ENCODE measurements at places on chromosomes 3 and 15.

DNA sequence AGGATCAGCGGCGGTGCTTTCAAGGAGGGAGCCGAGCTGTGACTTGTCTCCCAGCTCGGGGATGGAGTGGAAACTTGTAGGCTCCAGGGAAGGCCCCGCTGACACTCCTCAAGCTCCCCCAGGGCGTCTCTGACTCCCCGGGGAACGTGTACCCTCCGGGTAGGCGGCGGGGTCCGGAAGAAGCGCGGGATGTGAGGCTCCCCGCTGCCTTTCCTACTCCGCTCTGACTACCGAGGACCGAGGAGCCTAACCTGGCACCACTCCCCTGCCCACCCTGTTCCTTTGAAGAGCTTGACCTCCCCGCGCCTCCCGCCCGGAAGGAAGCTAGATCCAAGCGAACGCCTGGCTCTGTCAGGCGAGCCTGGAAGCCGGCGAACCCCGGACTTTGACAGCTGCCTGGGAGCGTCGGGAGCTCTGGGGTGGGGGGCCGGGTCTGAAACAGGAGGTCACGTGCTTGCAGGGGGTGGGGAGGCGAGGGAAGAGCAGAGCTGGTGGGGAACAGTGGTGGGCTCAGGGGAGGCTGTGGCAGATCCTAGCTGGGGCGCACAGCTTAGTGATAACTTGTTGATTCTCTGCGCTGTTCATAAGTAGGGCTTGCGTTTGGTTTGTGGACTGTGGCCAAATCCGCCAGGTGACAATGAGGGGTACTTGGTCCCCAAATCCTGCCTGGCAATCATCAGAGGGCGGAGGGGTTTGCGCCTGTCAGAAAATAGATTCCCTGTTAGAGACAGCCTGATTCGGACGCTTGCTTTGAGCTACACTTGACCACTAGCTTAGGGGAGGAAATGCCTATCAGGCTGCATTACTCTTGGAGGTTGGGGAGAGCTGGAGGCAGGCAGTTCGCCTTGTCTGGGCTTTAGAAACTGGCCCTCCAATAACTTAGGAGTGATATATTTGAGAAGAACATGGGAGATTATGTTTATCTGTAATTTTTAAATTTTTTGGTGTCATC, 1.2 kb downstream of the CLSTN2 start:
- peak; percentile 34 for DNase-seq

GRCh38 chr3:150091626-150092025, 120.9 kb upstream of the PFN2 start:
- peak; percentile 82 for DNase-seq

- no peak for DNase-seq
These were observed 321.3 kb downstream of the MEX3B start for GRCh38 chr15:81724536-81724935.

- DNase-seq, result no peak
These were observed 123.1 kb downstream of the CHST2 start for GRCh38 chr3:143242691-143243090.

DNA sequence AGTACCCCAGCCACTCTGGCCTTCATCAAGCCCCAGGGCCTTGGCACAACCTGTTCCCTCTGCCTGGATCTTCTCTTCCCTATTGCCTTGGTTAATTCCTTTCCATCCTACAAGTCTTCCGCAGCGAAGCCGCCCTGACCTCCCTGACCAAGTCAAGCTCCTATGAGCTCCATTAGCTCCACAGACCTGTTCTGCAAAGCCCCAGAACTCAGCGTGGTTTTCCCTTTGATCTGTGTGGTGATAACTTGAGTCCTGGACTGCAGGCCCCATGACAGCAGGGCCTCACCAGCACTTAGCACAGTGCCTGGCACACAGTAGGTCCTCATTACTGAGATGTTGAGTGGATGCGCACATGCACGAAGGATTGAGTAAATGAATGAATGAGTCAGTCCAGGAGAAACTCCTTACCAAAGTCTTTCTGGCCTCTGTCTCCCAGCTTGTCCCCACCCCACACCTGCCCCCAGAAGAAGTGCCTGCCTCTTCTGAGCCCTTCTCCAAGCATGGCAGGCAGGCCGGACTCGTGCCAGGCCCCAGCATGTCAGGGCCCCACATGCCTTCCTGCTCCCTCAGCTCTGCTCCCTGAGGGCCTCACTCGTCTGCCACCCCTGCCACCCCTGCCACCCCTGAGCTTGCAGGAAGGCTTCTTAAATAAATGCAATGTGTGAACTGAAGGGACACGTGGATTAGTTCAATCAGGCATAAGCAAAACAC, 6.3 kb downstream of the ANPEP start:
- DNase-seq, result no peak
